NCI-H345 (cell line): ENCODE measurements at places on chromosomes 16 and 17.

DNA sequence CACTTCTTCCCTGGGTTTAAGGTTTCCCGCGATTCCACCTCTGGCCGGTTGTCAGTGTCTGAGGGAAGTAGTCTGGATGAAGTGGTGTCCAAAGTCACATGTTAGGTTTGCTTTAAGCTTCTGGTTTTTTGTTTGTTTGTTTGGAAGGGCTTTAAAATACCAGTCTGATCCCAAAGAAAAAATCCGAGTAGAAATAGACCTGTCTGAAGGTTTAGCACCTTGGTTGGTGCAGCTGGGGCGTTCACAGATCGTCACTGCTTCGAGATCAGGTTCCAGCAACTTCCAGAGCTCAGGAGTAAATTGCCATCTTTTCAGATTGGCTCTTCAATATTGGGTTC lies 567 bp downstream of the TMEM97 start:
- no peak for DNase-seq

DNA sequence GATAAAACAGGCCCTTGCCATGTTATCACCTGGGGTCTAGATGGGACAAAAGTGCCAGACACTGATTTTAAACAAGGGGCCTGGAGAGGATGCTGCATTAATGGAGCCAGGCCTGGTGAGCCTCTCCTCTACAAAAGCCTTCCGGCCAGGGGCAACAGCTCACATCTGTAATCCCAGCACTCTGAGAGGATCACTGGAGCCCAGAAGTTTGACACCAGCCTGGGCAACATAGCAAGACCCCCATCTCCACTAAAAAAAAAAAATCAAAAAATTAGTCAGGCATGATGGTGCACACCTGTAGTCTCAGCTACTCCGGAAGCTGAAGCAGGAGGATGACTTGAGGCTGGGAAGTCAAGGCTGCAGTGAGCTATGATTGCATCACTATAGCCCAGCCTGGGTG lies 3.5 kb downstream of the GINS2 start:
- DNase-seq, result no peak

GRCh38 chr16:20322696-20323095 lies 4.6 kb downstream of the GP2 start:
- no peak for DNase-seq

DNA sequence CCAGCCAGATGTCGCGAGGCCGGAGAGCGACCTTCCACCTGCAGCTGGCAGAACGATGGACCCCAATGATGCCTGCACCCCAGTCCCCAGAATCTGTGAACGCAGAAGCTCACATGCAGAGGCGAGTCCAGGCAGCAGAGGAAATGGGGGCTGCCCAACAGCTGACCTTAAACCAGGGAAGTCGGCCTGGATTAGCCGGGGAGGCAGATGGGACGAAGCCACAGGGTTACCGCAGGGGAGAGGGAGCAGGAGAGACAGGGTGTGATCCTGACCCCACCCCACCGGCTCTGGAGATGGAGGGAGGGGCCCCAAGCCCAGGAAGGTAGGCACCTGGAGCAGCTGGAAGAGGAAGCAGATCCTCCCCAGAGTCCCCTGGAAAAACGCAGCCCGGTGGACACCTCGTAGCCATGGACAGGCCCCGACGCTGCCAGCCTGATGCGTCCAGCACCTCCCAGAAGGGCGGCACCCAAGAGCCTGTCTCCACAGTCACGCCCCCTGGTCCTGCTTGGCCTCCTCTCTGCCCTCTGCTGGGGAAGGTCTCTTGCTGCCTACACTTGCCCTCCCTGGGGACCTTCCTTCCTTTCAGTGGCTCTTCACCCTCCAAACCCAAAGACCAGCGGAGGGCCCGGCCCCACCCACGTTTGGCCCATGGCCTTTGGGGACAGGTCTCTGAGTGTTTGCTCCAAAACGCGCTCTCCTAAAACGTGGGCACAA lies 37.3 kb downstream of the PIEZO1 start:
- DNase-seq, result no peak

DNA sequence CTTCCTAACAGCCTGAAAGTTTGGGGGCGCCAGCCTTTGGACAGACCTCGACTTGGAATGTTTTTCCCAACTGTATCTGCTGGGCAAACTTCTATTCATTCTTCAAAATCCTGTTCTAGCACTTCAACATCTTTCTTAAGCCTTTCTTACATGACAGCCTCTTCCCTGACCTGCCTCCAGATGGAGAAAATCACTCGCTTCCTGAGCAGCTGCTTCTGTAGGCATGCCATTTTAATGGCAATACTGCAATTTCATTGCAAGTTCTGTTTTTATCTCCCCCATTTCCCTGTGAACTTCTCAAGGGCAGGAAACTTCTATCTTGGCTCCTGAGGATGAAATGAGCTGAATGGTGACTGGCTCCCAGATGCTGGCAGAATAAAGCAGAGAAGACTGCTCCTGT lies 128.8 kb upstream of the ASIC2 start:
- no peak for DNase-seq

GRCh38 chr17:81464586-81464985 lies 48.0 kb downstream of the ACTG1 start:
- no peak for DNase-seq

GRCh38 chr17:15963670-15964110 lies 18.8 kb downstream of the ADORA2B start:
- DNase-seq, result no peak

GRCh38 chr16:28318042-28318744 lies 25.9 kb downstream of the SBK1 start:
- DNase-seq, result no peak

GRCh38 chr17:14792746-14793145 lies 472.4 kb downstream of the PMP22 start:
- no peak for DNase-seq

DNA sequence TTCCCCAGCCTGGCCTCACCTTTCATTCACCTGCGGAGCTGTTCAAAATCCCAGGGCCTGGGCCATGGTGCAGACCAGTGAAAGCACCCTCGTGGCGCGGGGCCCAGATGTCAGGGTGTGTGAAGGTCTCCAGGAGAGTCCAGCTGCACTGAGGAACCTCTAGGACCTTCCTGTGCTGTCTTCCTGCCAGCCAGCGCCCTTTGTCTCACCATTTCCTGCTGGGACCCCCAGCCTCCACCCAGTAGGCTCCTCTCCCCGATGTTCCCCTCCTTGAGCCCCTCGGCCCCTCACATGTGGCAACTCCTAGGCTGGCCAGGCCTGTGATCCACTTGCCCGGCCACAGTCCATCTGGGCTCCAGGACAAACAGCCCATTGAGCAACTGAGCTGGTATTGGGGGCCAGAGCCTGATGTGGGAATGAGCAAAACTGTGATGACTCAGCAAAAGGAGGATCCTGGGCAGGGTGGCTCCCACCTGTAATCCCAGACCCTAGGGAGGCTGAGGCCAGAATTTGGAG lies 677 bp downstream of the SULT1A2 start:
- DNase-seq, result no peak

DNA sequence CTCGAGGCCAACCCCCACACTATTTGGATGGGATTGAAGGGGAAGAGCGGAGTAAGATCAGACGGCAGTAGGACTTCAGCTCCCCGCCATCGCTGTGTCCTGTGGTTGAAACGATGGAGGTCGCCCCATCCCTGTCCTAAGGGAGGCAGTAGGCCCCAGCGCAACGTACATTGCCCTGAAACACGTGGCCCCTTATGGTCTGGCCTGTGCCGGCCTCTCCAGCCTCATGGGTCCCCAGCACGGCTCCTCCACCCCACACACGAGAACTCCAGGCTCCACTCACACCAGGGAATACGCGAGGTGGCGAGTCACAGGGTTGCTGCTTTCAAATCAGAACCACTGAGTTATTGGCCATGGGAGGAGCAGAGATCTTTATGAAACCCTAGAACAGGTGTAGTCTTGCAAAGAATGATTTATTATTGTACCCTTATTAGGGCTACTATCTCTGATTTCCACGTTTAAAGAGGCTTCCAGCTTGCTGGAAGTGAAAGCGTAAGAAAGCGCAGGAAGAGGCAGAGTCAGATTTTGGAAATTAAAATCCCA lies 669 bp upstream of the DCTPP1 start:
- DNase-seq, result no peak

DNA sequence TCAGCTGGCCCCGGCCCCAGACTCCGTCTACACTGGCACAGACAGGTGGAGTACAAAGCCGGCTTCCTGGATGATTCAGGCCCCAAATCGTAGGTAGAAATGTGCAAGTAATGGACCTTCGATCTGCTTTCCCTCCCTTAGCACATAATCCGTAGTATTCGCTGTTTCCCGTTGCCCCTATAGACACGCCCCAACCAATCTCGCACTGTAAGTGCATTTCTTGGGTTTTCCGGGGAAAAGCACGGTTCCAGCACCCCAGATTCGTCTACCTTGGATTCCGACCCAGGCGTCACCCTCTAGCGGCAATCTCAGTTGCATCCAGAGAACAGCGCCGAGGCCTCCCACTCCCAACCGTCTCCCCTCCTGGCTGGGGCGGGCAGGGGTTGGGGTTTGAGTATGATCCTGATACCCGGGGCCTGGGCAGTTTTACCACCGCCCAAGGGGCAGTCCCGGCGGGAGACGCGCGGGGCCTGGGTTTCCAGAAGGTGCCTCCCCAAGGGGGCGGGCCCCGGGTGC lies 12.1 kb upstream of the FOXF1 start:
- no peak for DNase-seq

DNA sequence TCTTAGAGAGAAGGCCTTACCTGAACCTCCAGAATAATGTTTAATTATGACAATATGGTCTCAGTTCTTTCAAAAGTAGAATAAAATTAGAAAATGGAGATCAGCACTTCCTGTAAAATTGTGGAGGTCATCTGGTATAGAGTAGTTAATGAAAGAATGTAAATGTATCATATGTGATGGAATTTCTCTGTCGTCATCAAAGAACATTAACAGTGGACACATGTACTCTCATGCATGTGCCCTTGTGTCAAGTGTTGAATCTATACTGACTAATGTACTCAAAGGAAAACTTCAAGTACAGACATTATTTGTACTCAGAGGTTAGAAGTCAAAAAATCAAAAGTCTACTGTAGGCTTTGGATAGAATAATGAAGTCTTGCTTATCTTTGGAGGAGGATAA lies 129.2 kb upstream of the MYOCD start:
- DNase-seq, result no peak

DNA sequence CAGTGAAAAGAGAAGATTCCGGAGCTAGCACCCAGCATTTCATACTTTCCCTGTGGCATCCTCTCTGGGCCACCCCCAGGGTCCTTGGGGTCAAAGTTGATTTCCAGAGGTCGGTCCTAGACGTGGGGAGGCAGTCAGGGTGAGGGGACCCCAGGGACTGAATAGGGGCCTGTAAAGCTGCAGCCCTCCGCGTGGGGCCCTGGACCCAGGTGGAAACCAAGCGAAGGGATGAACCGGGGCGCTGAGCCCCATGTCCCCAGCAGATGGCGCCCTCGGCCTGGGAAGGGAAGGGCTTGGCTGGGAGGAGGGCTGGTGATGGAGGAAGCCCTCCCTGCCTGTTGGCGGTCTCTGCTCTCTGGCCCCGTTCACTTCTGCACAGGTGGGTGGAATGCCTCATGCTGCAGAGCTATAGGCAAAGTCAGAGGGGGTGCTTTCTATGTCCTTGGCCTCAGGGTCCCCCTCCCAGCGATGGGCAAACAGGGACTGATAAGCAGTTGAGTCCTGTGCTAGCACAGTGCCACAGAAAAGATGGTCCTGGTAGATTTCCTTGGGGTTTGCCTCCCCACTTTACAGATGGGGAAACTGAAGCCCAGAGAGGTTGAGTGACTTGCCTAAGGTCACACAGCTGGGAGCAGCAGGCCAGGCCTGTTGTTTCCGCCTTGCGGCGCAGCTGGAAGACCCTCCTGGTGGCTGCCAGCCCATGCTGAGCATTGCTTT lies 163.4 kb upstream of the CIBAR2 start:
- DNase-seq, result peak; percentile 53

GRCh38 chr16:67302970-67303369 lies 23.6 kb downstream of the KCTD19 start:
- no peak for DNase-seq

DNA sequence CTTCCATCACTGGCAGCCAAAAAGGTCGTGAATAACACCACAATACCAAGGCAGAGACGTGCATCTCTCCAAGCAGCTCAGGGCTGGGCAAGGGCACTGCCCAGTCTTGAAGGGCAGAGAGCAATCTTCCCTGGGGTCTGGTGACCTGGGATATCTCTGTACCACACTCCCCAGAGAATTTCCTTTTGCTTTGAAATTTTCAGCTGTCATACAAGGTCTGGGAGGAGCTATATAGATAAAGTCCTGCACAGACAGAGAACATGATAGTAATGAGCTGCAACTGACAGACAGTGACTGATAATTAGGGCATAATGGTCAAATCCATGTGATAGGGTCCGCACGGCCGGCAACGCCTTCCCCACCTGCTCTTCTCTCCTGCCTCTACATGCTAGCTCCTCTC lies 68.2 kb downstream of the DYNLRB2 start:
- DNase-seq, result no peak

DNA sequence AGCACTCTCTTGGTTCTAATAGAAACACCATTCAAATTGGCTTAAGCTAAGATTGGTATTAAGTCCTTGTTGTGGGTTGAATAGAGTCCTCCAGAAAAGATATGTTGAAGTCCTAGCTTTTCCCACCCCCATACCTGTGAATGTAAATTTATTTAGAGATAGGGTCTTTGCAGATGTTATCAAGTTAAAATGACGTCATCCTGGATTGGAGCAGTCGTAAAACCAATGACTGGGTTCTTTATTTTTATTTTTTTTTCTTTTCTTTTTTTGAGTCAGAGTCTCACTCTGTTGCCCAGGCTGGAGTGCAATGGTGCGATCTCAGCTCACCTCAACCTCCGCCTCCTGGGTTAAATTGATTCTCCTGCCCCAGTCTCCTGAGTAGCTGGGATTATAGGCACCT lies 658.6 kb upstream of the RBFOX1 start:
- no peak for DNase-seq

GRCh38 chr17:61442878-61443474 lies 9.2 kb upstream of the TBX4 start:
- DNase-seq, result no peak

DNA sequence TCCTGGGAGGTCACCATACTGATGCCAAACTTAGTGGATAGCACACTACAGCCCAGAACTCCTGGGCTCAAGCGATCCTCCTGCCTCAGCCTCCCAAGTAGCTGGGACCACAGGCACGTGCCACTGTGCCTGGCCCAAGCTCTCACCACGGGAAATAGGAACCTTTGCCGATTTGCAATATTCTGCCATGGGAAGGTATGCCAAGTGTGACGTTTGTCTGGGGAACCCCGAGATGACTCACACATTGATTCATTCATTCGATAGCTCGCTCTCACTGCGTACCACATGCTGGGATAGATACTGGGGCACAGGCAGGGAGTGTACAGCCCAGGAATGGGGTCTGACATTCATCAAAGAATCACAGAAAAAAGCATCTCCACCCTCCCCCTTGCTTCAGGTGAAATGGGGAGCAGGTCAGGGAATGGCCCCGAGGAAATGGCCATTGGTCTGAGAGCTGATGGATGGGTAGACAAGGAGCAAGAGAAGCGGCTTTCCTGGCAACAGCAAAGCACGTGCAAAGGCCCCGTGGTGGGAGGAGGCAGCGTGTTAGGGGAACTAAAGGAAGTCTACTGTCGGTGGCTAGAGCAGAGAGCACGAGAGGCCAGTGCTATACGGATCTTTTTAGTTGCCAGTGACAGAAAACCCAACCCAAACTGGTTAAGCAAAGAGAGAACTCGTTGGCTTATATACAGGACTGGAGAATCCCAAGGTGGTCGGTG lies 44.1 kb downstream of the DNAH17 start:
- no peak for DNase-seq
